NCI-H1417 treated with DMSO at 0.1 percent for 48 hours (cell line): ENCODE measurements at places on chromosomes 11 and 22.

- DNase-seq = no peak
Measured at GRCh38 chr11:95253141-95253540, 22.1 kb upstream of the SESN3 start.

GRCh38 chr22:46617986-46618647 lies 2.1 kb upstream of the GRAMD4 start:
- DNase-seq = no peak

DNA sequence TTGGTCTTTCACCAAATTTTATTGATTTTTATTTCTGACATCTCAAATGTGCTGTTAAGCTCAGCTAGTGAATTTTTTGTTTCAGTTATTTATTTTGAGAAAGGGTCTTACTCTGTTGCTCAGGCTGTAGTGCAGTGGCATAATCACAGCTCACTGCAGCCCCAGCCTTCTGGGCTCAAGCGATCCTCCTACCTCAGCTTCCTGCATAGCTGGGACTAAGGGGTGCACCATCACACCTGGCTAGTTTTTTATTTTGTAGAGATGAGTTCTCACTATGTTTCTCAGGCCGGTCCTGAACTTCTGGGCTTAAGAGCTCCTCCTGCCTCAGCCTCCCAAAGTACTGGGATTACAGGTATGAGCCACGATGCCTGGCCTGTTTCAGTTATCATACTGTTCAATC lies 282.0 kb downstream of the SBF2 start:
- DNase-seq = no peak

GRCh38 chr11:6925636-6926207 lies 504 bp upstream of the ZNF215 start:
- DNase-seq = no peak

- DNase-seq = no peak
Measured at GRCh38 chr11:79025097-79025496, 415.7 kb downstream of the TENM4 start.
